Activated CD4-positive, alpha-beta T cell treated with anti-CD3 and anti-CD28 coated beads for 1 hour (primary cell): ENCODE measurements at places on chromosomes 4 and X.

DNA sequence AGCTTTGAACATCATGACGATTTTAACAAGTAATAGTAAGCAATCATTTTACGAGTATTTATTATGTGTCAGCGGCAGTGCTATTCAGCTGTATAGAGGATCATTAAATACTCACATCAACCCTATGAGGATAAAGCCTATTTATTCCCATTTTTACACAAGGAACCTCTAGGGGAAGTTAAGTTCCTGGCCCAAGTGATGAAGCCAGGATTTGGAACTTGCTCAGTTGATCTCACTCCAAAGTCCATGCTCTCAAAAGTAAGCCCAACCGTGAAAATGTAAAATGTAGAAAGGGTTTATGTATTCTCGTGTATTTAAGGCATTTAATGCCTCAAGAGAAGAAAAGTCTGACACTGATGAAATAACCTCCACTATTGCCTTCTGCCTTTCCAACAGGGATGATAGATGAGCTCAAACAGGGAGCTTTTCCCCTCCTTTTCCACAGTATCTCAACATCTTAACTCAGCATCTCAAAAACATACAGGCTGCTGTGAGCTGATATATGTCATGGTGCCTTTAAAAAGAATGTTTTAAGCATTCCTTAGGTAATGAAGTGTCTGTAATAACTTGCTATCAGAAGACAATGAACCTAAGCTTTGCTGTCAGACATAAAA lies 35.0 kb upstream of the PLA2G12A start:
- DNase-seq = no peak

- DNase-seq = no peak
Measured at GRCh38 chr4:133150486-133151340, 1.6 kb downstream of the PCDH10 start.

GRCh38 chr4:123477711-123478209 lies 81.2 kb downstream of the SPRY1 start:
- no peak for DNase-seq

GRCh38 chr4:498328-498904 lies 540 bp downstream of the ZNF721 start:
- no peak for DNase-seq

DNA sequence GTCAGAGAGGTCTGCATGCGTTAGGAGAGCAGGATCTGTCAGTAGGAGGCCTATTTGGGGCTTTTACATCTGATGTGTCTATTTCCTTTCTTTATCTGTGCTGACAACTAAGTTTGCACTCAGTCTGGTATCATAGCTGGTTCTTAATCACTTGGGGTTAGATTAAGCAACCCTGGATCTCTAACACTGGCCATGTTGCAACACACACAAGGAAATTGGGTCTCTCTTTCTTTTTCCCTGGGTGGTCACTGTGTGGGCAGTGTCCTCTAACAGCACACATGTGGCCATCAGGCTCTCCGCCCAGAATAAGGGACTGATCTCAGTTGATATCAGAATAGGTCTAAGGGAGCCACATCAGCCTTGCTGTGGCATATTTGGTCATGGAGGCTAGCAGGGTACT lies 38.9 kb downstream of the IGFBP7 start:
- no peak for DNase-seq

DNA sequence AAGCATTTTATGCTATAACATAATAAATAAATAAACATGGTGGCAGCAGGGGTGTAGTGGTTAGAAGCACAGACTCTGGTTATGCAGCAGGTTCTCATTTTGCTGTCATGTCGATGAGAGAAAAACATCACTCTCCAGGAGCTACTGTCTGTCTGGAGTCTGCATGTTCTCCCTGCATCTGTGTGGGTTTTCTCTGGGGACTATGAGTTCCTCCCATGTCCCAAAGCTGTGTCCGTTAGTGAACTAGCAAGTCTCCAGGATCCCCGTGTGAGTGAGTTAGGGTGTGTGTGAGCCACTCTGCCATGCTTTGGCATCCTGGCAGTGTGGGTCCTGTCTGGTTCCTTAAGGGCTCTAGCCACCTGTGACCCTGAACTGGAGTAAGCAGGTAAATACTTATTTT lies 585.6 kb upstream of the AGA start:
- DNase-seq = no peak

GRCh38 chr4:72094059-72094797 lies 62.4 kb downstream of the NPFFR2 start:
- no peak for DNase-seq

- DNase-seq = no peak
Measured at GRCh38 chrX:124829930-124830329, 483.6 kb downstream of the SH2D1A start.

GRCh38 chrX:30304866-30305265 lies 4.3 kb downstream of the NR0B1 start:
- no peak for DNase-seq

- DNase-seq = no peak
Measured at GRCh38 chr4:70718811-70719604, 2.8 kb upstream of the RUFY3 start.

GRCh38 chr4:7160951-7161440 lies 31.3 kb upstream of the SORCS2 start:
- no peak for DNase-seq
